ENCODE measurements at places on chromosomes 4 and X.

- no peak for DNase-seq
These were observed 14.1 kb upstream of the CYTL1 start for GRCh38 chr4:5033281-5033841.

- no peak for DNase-seq
These were observed 34.3 kb downstream of the ENPEP start for GRCh38 chr4:110510277-110510676.

GRCh38 chr4:85722807-85723206 is 247.9 kb downstream of the ARHGAP24 start:
- DNase-seq: no peak

GRCh38 chr4:138298431-138298830 is 56.3 kb upstream of the SLC7A11 start:
- no peak for DNase-seq

GRCh38 chr4:183838987-183839712 is 66.0 kb upstream of the STOX2 start:
- DNase-seq: no peak

DNA sequence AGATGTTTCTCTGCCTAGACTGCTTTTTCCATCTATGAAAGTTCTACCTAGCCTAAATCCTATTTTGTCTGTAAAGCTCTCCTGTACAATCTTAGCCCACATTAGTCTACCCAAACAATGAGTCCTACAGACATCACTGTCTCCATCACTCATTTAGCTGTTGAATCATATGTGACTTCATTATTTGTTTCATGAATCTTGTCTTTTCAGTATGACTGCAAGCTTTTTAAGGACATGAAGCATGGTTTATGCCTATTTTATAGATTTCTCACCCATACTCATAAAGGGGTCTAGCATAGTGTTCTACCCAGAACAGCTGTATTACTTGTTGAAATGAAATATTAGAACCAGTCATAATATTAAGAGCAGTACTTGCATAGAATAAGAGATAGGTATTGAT is 13.0 kb downstream of the AMMECR1 start:
- no peak for DNase-seq

- DNase-seq: peak; percentile 19
These were observed 121.9 kb downstream of the GLRA3 start for GRCh38 chr4:174707051-174707676.

- DNase-seq: no peak
These were observed 4.7 kb downstream of the HAND2 start for GRCh38 chr4:173525118-173526011.

GRCh38 chr4:184112006-184112550 is 105.6 kb downstream of the ENPP6 start:
- no peak for DNase-seq

GRCh38 chr4:3304831-3305609 is 12.2 kb downstream of the RGS12 start:
- no peak for DNase-seq

GRCh38 chr4:157242871-157243270 is 22.3 kb downstream of the GRIA2 start:
- no peak for DNase-seq

GRCh38 chrX:19672222-19672812 is 157.0 kb upstream of the MAP3K15 start:
- no peak for DNase-seq

DNA sequence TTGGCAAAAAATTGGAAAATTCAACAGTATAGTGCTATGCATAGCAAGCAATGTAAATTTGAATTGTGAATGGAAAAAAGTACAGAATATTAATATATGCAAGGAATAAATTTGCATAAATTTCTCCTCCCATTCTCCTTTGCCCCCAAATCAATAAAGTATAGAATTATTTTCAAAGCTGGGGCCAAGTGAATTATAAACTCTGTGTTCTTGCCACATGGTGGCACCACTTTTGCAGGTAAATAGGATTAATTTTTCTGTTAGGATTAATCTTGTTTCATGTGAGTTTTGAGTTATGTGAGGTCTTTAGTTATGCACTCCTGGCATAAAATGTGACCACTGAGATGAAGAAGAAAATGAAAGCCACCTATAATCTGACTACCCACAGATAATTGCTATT is 19.9 kb downstream of the COPS4 start:
- DNase-seq: no peak

- no peak for DNase-seq
These were observed 18.5 kb downstream of the TMEM164 start for GRCh38 chrX:110021258-110022022.

GRCh38 chr4:137705171-137705783 is 173.0 kb upstream of the PCDH18 start:
- DNase-seq: no peak

DNA sequence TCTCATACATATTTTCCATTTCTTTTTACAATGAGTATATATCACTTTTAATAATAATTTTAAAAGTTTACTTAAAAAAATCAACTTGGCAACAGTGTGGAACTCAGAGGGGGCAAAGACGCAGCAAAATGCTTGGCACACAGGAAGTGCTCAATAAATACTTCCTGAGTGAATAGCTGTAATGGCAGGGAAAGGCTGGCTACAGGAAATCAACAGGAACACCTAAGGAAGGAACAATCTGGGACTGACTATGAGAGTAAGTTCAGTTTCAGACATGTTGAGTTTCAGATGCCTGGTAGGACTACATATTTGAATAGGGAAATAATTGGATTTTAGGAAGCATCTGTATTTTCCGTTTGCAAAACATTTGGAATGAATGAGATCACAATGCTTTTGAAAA is 137.6 kb downstream of the SCLT1 start:
- no peak for DNase-seq

GRCh38 chr4:150199056-150199455 is 120.8 kb downstream of the DCLK2 start:
- DNase-seq: no peak

GRCh38 chr4:1544861-1545281 is 138.6 kb upstream of the NKX1-1 start:
- no peak for DNase-seq

GRCh38 chr4:68348577-68348976 is 1.3 kb downstream of the YTHDC1 start:
- DNase-seq: no peak

DNA sequence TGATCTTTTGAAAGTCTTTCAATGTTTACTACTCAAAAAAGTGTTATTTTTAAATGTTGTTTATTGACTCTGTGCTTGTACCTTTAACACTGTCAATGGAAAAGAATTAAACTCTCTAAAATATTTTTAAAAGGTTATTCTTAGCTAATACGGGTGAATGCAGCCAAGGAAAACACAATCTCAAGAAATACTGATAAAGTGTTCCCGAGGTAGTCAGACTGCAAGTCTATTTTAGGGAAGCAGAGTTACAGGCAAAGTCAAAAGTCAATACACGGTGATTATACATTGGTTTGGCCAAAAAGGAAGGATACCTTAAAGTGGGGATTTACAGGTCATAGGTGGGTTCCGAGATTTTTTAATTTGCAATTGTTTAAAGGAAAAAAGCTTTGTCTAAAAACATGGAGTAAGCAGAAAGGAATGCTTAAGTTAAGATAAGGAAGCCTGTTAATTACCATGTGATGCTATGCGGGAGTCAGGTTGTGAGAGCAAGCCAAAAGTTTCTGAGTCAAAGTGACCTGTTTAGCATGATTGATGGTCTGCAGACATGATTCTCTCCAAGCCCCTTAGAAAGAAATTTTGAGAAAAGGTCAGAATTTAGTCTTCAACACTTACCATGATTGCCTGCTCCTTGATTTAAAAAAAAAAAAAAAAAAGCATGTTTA is 288.4 kb downstream of the KLHL4 start:
- DNase-seq: no peak

DNA sequence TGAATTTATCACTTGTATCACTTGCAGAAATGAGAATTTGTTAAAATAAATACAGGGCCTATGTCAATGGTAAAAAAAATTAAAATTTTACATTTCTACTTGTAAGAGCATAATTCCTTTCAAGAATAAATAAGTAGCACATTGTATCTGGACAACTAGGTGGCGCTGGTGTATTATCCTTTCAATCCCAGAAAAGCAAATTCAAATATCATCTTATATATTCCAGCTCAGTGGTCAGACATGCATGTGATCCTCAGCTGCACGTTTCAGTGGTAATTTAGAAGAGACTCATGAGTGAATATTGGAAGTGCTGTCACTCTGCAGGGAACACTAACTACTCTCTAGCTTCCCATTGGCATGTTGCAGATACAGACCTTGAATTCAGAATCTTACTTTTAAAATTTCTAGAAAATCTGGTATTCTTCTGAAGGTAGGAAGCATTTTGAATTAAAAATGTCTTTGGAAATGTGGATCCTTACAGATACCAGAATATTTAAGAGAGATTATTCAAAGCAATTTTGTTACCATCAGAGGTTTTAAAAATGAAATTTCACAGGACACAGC is 1414.7 kb upstream of the TENM3 start:
- peak; percentile 3 for DNase-seq

GRCh38 chr4:39037491-39037825 is 5.2 kb upstream of the TMEM156 start:
- no peak for DNase-seq

GRCh38 chrX:47497271-47497888 is 14.4 kb upstream of the ZNF41 start:
- no peak for DNase-seq

GRCh38 chr4:6024313-6024960 is 6.2 kb upstream of the C4orf50 start:
- no peak for DNase-seq

- peak; percentile 20 for DNase-seq
These were observed 3.5 kb downstream of the FAT1 start for GRCh38 chr4:186719925-186720694.

- DNase-seq: peak; percentile 62
These were observed 662 bp downstream of the SLAIN2 start for GRCh38 chr4:48341776-48342605.

DNA sequence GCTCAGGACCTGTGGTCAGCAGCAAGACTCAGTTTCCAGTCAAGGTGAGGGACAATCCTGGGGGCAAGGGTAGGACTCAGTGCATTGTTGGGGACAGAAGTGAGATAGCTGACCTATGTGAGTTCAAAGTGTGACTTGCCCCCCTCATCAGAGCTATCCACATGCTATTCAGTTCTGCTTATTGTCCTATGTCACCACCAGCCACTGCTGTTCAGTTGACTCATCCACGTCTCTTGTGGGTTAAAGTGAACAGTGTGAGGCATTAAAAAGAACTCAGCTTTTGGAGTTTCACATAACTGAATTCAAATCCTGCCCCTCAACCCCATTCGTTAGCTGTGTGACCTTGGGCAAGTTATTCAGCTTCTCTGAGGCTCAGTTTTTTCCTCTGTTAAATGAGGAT is 4.4 kb upstream of the APLN start:
- DNase-seq: no peak

- DNase-seq: no peak
These were observed 93.4 kb upstream of the ENPP6 start for GRCh38 chr4:184310881-184311709.
